ENCODE measurements at places on chromosomes 4 and X.

DNA sequence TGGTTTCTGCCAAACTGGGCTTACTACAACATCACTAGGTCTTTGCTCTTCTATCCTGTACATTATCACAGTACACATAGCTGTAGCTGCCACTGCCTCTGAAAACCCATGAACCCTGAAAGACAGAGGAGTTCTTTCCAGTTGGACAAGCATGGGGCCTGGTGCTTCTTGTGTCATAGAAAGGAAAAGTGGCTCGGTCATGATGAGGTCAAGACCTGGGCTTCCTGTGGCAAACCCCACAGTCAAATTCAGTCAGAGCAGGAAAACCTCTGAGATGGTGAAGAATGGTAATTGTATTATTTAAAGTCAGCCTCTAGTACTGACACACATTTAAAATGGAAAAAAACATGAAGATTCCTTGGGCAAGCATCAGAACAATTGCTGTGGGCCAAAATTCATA, 133.3 kb upstream of the PRPS2 start:
- DNase-seq, result no peak

DNA sequence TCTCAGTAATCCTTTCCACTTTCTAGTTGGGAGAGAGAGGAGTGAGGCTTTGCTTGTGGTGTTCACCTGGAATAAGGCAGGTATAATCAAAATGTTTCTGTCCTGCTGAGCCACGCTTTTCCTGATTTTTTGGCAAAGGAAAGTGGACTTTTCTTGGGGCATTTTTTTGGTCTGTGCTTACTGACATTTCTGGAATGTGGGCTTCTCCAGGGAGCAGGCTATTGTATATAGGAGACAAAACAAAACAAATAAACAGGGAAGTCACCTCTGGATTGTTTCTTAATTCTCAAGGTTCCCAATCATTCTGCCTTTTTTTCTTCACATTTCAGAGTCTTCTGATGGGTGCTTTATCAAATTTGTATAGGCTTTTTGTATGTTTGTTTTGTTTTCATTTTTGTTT, 25.7 kb upstream of the RP2 start:
- DNase-seq, result no peak

GRCh38 chr4:15649914-15650545, 5.1 kb downstream of the FBXL5 start:
- peak; percentile 87 for DNase-seq

DNA sequence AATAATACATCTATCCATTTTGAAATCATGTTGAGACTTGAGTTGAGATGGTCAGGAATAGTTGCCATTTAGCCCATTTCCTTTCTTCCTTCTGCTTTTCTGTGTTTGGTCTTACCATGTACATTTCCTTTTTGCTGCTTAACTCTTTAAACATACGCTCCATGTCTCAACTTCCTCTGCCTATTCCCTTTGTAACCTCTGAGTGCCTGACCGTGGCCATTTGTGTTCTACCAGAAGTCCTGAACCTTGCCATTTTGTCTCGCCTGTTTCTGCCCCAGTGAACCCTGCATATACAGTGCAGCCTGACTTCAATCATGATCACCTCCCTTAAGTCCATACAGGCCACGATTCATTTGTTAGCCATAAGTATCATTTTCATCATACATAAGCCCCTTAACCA, 169.0 kb downstream of the RAPGEF2 start:
- no peak for DNase-seq

DNA sequence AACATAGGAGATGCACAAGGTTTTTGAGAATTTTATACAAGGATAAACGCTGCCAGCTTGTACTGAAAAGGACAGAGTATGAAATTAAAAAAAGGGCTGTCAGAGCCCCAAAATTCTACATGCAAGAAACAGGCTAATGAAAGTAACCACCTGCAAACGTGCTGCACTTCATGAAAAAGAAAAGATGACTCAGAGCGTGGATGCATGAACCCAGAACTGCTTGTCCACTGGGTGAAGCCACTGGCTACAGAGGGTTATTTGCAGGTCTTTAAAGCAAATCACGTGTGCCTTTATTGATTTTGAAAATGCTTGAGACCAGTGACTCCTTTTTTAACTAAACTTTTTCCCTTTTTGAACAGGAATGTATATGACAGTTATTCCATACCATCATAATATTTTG, 25.3 kb upstream of the FRMD7 start:
- no peak for DNase-seq

DNA sequence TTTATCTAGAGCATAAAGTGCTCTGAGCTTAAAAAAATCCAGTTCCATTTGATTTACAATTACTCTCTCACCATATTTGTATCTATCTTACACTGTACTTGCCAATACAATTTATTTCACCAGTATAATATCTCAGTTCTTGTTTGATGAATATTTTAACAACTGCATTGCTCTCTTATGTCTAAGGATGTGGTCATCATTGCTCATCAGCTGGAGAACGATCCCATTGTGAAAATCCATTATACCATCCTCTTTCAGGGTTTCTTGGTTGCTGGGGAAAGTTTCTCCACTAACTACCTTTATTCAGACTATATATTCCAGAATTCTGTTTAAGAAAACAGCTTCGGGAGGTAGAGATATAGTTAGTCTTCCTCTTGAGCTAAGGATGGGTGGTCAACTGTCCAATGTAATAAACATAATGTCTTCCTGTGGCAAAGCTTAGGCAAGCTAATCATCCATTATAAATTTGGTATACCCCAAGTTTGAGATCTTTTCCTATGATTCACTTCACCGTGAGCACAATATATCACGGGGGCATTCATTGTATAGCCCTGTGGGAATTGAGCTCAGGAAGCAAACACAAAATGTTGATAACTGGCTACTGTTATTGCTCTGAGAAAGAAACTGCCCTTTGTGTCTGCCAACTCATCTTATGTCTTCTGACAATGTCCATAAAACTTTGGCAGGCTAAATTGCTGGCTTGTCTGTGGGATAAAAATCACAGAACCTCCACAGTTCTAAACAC, 2361.9 kb downstream of the ARAP2 start:
- no peak for DNase-seq

- no peak for DNase-seq
Observed at GRCh38 chr4:179195887-179196286, 1753.7 kb upstream of the AGA start.

- DNase-seq, result no peak
Observed at GRCh38 chrX:147072747-147073146, 258.2 kb upstream of the CXorf51A start.

- peak; percentile 63 for DNase-seq
Observed at GRCh38 chrX:118225711-118226428, 109.3 kb upstream of the KLHL13 start.

DNA sequence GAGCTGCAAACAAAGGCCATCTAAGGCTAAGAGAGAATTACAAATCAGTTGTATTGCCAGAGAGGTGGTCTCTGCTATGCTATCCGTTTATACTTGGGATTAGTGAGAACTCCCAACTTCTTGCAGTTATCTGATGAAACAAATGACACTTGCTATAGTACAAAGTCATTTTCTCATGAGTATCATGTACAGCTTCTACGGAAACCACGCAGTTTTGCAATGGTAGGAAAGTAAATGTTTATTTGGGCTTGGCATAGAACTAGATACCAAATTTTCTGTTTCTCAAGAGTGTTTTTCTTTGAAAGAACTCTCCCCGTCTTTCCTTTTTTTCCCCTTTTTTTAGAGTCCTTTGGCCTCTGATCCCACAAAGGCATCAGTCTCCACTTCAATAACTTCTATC, 128.2 kb upstream of the ENPEP start:
- DNase-seq, result no peak

GRCh38 chr4:20106921-20107320, 144.8 kb upstream of the SLIT2 start:
- no peak for DNase-seq

GRCh38 chr4:117063961-117064696, 21.2 kb downstream of the TRAM1L1 start:
- no peak for DNase-seq

- DNase-seq, result no peak
Observed at GRCh38 chr4:182741054-182741453, 176.1 kb downstream of the DCTD start.

- DNase-seq, result no peak
Observed at GRCh38 chr4:152700151-152700550, 20.4 kb upstream of the TMEM154 start.

DNA sequence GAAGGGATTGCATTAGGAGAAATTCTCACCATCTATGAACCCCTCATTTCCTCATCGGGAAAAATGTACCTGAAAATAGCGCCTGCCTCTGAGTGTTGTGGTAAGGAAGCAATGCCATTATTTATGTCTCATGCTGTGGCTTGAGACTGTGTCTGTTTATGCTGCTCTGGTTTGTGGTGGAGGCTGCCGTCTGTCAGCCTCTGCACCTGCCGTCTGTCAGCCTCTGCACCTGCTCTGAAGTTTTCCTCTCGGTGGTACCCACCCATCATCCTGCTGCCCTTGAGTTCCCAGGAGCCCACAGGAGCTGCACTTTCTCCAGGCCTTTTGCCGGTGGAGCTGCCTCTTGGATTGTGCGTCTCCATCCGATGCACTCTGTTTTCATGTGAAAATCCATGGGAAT, 68.5 kb upstream of the PPP2R3B start:
- no peak for DNase-seq

GRCh38 chrX:22109442-22109841, 77.3 kb downstream of the PHEX start:
- peak; percentile 28 for DNase-seq

DNA sequence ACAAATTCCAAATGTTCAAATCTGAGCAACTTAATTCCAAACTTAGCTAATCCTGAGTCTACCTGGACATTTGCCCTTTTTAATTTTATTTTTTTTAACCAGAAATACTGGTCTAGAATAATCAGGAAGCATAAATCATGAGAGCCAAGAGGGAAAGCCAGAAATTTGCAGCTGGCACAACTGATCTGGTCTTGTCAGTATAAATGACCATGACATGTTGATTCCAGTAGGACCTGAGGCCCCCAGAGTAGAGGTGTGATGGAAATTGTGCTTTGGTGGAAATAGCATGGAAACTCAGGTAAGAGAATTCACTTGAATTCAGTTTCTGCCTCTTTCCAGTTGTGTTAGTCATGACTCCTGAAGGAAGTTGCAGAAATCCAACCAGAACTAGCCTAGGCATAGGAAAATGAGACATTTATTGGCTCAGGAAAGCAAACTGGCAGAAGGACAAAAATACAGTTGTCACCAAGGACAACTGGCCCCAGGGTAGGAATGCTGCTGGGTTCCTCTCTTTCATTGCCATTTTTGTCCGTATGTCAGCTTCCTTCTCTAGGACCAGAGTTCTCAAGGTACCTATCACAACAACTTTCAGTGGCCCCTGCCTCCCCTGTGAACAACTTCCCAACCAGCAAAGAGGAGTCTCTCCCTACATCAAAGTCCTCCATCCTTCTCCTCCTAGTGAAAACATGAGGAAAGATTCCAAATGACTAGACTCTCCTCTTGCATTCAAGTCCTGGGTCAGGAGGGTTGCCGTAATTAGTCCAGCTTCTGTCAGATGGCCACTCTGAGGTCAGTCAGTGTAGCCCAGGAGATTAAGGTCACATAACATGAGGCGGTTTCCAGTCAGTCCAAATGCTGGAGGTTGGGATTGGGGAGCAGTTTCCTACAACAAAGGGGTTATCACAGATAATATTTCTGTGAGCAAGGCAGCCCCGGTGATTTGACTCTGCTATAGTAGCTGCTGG, 29.3 kb upstream of the MYOZ2 start:
- DNase-seq, result peak; percentile 37

DNA sequence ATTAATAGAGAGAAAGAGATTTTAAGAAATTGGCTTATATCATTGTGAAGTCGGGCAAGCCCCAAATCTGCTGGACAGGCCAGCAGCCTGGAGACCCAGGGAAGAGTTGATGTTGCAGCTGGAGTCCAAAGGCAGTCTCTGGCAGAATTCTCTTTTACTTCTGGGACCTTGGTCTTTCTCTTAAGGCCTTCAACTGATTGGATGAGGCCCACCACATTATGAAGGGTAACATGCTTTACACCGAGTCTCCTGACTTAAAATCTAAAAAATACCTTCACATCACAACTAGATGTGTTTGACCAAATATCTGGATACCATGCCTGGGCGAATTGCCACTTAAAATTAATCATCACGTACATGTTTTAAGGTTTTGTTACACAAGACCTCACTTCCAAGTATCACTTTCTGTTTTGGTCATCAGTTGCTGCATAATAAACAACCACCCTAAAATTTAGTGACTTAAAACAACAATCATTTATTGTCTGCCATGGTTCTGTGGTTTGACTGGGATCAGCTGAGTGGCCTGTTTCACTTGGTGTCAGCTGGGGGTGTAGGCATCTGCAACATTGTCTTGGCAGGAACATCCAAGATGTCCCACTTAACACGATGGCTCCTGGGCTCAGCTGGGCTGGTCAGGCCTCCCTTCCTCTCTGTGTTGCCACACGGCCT, 3.4 kb downstream of the CD38 start:
- DNase-seq, result no peak

DNA sequence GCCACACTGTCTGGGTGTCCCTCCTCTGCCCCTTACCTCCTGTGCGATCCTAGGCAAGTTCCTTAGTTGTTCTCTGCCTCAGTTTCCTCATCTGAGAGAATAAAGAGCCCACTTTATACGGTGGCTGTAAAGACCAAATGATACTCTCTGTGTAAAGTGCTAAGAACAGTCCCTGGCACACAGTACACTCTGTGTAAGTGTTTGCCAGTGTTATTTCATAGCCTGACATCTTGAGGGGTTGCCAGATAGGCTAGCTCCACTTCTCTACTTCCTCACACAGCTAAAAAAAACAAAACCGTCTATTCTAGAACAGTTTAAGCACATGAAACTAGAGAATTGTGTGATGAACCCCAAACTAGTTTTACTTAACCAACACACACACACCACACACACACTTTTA, 17.1 kb downstream of the SPON2 start:
- DNase-seq, result no peak

- no peak for DNase-seq
Observed at GRCh38 chr4:103845075-103845474, 125.3 kb upstream of the TACR3 start.

DNA sequence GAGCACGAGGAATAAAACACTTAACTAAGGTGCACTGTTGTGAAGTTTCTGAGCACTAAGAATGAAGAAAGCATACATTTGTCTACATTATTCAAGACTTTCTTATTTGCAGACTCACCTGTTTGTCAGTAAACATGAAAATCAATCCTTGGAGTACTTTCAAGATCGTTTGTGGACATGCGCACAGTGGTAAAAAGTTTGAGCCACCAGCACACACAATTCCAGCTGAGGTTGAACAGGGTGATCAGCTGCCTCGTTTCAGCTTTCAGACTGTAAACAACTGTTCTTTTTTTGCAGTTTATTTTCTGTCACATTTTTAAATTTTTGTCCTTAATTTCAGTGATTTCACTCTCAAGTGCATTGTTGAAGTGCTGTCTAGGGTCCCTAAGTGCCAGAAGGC, 143.8 kb upstream of the VCX2 start:
- DNase-seq, result no peak

DNA sequence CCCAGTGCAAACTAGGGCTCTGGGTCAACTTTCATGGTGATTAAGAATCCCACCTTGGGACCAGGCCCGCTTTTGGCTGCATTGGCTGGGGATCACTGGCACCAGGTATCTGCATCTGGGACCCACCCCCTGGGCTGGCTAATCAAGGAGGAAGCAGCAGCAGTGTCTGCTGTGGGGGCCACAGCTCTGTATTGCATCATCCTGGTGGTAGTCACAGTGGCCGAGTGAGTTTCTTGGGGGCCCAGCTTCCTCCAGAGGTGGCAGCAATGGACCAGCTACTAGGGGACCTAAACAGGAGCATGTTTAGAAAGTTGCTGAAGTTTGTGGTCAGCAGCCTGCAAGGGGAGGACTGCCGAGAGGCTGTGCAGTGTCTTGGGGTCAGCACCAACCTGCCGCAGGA, 15.7 kb downstream of the LNX1 start:
- DNase-seq, result no peak

- DNase-seq, result no peak
Observed at GRCh38 chr4:37737466-37737865, 51.3 kb upstream of the RELL1 start.

- no peak for DNase-seq
Observed at GRCh38 chr4:105389167-105389566, 84.7 kb downstream of the PPA2 start.
